ENCODE measurements at places on chromosomes 7 and 10.

- DNase-seq = no peak
These were observed 109.5 kb upstream of the GJD4 start for GRCh38 chr10:35495521-35496119.

DNA sequence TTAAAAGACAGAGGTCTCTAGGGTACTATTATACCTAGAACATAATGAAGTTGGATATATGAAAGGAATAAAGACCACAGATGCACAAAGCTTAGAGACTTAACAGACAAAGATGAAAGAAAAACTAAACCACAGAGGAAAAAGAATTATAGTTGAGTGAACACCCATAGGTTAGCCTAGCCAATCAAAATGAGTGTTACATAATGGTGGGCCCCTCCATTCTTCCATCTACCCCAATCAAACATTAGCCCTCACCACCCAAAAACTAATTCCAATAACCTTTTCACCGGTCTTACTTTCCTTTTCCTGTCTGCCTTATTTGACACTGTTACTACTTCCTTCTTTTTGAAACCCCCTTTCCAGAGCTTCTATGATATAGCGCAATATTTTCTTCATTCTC lies 130.1 kb downstream of the ELMO1 start:
- no peak for DNase-seq

GRCh38 chr10:88528806-88529570 lies 54.1 kb downstream of the RNLS start:
- DNase-seq = no peak

- no peak for DNase-seq
These were observed 24.0 kb upstream of the HELLS start for GRCh38 chr10:94521276-94522250.

DNA sequence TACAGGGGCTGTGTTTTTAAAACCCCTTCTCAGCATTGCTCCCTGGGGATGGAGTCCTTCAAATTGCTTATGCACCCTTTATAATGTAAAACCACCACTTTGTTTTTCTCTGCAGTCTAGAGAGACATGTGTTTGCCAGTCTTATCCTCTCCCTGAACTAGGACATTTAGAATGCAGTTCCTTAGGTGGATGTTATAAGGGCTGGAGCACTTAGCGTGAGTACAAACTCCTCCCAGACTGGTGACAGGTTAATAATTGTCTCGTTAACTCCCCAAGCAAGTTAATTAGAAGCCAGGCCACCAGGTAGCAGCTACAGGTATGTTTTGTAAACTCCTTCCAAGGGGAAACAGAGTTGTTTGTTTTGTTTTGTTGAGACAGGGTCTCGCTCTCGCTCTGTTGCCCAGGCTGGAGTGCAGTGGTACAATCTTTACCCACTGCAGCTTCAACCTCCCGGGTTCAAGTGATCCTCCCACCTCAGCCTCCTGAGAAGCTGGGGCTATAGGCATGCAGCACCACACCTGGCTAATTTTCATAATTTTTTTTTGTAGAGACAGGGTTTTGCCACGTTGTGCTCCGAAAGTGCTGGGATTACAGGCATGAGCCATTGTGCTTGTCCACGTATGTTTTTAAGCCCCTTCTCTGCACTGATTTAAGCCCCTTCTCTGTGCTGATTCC lies 100.2 kb downstream of the FAM107B start:
- no peak for DNase-seq

GRCh38 chr10:119383174-119383856 lies 159.2 kb downstream of the RGS10 start:
- DNase-seq = no peak

- no peak for DNase-seq
These were observed 67.3 kb upstream of the DNAJB6 start for GRCh38 chr7:157269341-157270059.

GRCh38 chr10:53957401-53957800 lies 843.6 kb downstream of the PCDH15 start:
- DNase-seq = no peak

GRCh38 chr7:147650991-147651390 lies 939.6 kb upstream of the C7orf33 start:
- no peak for DNase-seq

DNA sequence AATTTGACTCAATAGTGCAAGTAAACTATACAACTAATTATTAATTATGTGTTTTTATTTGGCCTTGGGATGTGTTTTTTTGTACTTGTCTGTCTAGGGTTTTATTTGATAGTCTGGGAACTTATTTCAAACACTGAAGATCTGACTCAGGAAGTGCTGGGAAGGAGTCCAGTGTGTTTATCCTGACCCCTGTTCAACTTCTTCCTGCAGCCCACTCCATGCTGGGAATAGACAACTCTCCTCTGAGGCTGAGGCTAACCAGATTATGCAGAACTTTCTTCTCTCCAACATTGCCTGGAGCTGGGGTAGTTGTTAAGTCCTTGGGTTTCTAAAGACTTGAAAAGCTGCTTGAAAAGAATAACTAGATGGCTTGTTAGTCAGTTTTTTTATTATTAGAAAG lies 6.9 kb downstream of the CISD1 start:
- DNase-seq = no peak

DNA sequence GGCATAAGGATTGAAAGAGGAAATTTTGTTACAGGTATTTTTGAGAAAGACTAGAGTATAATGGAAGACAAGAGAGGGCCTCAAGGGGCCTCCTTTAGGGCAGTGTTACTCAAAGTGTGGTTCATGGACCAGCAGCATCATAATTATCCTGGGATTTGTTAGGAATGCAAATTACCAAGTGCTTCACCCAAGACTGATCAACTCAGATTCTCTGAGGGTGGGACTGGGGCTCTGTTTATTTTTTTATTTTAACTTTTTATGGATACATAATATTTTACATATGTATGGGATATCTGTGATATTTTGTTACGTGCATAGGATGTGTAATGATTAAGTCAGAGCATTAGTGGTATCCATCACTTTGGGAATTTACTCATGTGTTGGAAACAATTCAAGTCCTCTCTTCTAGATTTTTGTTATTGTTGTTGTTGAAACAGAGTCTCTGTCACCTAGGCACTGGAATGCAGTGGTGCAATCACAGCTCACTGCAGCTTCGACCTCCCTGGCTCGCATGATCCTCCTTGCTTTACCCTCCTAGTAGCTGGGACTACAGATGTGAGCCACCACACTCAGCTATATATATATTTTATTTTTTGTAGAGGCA lies 2.2 kb upstream of the KCTD7 start:
- DNase-seq = no peak

DNA sequence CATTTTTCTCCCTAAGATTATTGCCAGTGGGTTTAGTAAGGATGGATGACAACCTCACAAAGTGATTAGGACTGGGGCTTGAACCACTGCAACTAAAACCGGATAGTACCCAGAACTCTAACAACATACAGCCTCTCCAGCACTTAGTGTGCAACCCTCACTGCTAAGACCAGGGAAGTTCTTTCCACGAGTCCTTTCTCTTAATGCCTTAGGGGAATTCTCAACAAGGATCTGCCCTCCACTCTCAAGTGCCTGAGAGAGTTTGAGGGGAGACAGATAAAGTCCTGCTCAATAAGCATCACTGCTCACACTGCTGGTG lies 104.6 kb downstream of the NRP1 start:
- no peak for DNase-seq

- DNase-seq = no peak
These were observed 89.4 kb downstream of the OAT start for GRCh38 chr10:124329362-124329761.

DNA sequence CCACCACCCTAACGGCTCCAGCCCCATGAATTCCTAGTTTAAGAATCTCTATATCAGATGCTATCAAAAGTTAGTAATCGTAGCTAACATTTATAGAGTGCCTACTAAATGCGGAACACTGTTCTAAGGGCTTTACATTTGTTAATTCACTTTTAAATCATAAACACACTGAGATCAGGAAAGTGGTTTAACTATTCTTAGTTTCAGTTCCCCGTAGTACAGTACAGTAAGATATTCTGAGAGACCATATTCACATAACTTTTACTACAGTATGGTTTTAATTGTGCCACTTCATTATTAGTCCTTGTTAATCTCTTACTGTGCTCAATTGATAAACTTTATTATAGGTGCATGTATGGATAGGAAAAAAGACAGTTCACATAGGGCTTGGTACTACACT lies 22.5 kb downstream of the SYPL1 start:
- no peak for DNase-seq

- DNase-seq = no peak
These were observed 821.6 kb downstream of the GRID1 start for GRCh38 chr10:85544956-85545355.

DNA sequence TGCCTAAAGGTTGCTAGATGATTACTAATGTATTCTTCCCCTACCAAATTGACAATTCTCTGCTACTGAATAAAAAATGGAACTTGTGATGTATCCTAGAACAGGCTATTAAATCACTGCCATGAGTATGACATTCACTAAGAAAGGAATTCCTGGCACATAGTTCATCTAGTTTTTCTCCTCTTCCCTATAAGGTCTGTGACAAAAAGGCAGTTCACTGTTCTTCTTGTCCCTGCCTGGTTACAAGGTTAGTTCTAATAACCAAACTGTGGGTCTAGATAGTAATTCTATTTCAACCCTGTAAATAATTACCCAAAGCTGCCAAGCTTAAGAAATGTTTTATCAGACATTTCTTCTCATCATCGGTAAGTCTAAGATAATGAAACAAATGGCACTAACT lies 245.6 kb downstream of the BICC1 start:
- no peak for DNase-seq

- no peak for DNase-seq
These were observed 67.6 kb downstream of the PRTFDC1 start for GRCh38 chr10:24884793-24885192.

DNA sequence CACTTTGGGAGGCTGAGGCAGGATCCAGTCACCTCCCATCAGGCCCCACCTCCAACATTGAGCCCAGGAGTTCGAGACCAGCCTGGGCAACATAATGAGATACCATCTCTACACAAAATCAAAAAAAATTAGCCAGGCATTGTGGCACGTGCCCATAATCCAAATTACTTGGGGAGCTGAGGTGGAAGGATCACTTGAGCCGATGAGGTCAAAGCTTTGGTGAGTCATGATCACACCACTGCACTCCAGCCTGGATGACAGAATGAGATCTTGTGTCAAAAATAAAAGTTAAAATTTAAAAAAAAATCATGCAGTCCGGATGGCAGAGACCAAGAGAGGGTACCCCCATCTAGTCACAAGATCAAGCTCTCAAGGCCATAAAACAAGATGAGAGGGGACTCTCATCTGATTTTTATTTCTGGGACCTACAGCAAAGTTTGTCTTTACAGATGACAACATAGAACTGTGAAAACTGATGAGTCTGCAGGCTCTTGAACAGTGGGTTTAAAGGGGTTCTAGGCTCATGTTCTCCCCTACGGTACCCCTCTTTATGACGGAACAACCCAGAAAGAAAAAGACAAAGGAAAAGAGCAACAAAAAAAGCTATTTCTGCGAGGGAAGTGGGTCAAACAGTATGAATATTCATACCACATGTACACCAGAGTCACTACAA lies 28.9 kb upstream of the CREB3L2 start:
- no peak for DNase-seq

DNA sequence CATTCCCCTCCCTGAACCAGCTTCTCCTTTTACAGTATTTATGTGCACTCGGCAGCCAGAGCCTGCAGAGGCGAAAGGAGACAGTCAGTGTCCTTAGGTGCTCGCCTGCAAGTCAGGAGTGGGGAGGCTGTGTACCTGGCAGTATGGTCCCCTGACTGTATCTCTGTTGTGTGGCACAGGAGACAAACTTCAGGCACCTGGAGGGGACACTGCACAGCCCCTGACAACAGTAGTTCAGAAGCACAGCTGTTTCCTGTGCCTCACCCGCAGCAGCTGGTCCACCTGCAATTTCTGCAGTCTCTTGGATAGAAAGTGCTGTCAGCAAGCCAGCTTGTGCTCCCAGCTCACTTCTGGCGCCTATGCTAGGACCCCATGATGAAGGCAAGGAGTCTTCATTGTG lies 73.4 kb upstream of the LAMB4 start:
- no peak for DNase-seq

DNA sequence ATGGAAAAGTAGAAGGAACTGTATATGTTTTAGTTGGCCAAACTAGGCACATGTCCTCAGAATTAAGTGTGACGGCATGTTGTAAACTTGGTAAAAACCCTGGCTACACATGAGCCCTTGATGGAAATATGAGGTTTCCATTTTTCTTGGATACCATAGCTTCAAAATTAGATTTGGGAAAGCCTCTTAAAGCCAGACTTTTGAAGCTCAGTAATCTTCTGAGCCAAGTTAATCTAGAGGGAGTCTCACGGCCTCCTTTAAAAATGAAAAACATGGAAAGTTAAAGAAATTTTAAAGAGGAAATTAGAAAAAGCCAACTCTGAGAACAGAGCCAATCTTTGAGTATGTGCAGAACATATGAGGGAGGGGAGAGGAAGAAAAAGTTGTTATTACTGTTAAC lies 376.0 kb downstream of the CTNNA3 start:
- no peak for DNase-seq

DNA sequence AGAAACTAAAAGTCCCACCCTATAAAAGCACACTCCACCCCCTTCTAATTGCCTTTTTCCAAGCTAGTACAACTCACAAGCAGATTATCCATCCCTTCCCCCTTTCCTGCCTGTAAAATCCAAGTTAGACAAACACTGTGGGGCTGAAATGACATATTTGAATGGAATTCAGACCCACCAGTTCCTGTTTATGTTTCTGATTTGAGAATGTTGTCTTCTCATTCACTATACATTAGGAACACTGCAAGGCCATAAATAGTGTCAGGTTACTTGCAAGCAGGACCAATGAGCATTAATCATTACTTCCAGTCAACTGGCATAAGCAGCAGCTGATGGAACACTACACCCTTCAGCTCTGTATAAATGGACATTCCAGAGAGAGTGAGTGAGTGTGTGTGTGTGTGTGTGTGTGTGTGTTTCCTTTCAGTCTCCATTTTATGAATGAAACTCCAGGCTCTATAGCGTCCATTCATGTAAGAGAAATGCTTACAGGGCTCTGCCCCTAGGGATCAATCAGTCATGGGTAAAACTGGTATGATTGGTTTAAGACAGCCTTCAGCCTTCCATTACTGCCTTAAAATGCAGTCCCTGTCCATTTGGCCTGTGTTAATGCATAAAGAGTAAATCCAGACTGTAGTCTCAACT lies 69.3 kb downstream of the ETV1 start:
- DNase-seq = peak; percentile 90

GRCh38 chr10:15229268-15229667 lies 60.8 kb upstream of the NMT2 start:
- DNase-seq = no peak

GRCh38 chr10:68871105-68871711 lies 29.9 kb upstream of the DDX50 start:
- peak; percentile 25 for DNase-seq

DNA sequence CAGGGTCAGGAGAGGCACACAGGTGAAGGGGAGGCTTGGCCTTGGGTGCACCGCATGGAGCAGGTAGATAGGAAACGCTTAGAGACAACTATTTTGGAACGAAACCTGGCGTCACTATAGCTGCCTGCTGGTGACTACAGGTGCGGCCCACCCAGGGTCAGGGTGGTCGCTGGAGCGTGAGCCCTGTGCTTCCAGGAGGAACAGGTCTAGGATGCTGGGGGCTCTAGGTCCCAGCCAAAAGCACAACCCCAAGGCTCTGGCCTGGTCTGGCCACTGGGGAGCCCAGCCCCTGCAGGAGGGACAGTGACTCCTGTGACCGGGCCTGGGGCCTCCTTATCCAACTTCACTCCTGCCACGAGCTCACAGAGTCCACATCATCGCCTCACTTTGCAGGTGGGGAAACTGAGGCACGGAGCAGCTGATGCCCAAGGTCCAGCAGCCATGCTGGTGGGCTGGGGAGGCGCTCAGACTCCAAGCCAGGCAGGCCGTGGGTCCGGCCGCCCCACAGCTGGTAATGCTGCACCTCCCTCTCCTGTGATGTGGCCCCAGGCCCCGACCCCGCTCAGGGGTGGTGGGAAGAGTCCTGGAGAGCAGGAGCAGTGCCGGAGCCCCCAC lies 9.0 kb downstream of the LFNG start:
- peak; percentile 25 for DNase-seq

GRCh38 chr10:34768972-34769330 lies 46.1 kb downstream of the PARD3 start:
- DNase-seq = no peak
